CD4-positive, alpha-beta T cell treated with Interleukin-17A for 1 hour (primary cell): ENCODE measurements at places on chromosomes 7 and 10.

- DNase-seq = no peak
These were observed 155.3 kb upstream of the FRMD4A start for GRCh38 chr10:14485986-14486385.

- DNase-seq = no peak
These were observed 290.5 kb upstream of the LRGUK start for GRCh38 chr7:133836666-133837065.

DNA sequence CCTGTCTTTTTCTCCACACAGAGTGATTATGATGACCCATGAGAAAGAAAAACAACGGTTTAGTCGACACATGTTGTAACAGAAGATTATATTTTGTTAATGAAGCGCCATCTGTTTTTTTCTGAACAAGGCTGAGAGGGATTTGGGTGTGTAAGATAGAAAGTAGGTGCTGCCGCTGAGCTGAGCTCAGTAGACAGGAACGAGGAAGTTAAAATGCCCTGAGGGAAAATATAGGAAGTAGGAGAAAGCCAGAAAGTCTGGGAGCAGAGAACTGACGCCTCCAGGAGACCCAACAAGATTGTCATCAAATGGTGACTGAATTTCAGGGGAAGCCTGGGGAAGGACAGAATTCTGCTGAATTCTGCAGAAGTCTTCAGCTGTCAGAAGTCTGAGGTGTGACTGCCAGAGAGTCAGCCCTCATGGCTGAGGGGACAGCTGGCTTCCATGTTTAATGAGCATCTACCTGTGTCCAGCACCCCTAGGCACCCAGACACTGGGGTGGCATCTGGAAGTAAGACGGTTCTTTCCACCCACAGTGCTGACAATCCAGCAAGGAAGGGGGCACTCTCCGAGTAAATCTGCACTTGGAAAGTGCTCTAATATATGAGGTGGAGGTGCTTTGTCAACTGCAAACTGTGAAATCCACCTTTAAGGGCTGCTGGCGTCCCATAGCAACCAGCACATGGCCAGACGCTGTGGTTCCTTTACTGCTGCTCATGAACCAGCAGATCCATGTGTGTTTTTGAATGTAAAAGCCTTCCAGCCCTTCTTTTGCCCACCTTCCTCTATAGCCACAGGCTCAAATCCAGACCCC, 12.5 kb upstream of the TSPAN15 start:
- DNase-seq = no peak

DNA sequence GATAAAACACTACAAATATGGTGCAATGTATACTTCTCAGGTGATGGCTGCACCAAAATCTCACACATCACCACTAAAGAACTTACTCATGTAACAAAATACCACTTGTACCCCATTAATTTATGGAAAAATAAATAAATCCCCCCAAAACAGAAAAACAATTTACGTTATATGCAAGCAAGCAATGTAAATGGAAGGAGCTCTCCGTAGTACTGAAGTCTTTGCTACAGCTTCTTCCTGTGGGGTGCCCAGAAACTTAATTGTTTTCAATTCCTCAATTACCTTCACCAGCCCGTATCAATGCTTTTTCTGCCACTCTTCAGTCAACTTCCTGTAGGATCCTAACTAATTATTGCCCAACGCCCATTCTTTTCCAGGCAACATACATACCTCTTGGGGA, 138.1 kb downstream of the RELN start:
- DNase-seq = no peak

DNA sequence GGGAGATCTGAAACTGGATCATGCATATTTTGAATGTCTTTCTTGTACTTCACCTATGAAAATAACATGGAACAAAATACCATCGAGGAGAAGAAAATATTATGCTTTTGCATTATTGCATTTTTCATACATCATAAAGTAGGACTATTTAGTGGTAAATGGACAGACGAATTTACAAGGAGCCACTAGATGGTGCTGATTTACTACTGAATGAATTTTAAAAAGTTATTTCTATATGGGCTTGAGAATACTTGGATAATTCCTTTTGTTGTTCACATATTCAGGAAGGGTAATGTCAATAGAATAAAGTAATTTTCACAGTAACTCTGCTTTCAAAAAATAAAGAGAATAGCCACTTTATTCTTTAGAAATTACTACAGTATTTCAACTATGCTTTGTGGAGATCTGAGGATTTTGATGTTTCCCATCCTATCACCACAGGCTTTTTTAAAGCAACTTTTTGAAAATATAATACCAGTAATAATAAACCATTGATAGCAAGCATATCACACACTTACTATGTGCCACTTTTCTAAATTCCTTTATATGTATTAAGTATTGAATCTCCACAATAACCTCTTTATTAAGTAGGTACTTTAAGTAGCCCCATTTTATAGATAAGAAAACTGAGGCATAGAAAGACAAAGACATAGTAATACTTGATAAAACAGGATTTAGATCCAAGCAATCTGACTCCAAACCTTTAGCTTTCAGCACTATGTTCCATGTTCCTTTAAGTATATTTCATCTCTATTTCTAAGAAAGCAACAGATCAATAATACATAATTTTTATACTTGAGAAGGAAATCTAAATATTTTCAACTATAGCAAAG, 38.6 kb downstream of the NEBL start:
- no peak for DNase-seq
